ENCODE measurements at places on chromosomes 4 and X.
A peak's percentile ranks its signal among the peaks of the same experiment; 100 is the strongest.

GRCh38 chr4:149248191-149248764 is 567.4 kb downstream of the IQCM start:
- DNase-seq, result no peak

- no peak for DNase-seq
Measured at GRCh38 chr4:13371048-13371447, 113.1 kb downstream of the RAB28 start.

GRCh38 chrX:57366430-57366829 is 79.9 kb downstream of the FAAH2 start:
- DNase-seq, result no peak

GRCh38 chrX:37684973-37685372 is 618 bp upstream of the XK start:
- no peak for DNase-seq

GRCh38 chr4:122836941-122837340 is 10.3 kb downstream of the FGF2 start:
- no peak for DNase-seq

- no peak for DNase-seq
Measured at GRCh38 chrX:52422884-52423283, 54.1 kb downstream of the XAGE2 start.

DNA sequence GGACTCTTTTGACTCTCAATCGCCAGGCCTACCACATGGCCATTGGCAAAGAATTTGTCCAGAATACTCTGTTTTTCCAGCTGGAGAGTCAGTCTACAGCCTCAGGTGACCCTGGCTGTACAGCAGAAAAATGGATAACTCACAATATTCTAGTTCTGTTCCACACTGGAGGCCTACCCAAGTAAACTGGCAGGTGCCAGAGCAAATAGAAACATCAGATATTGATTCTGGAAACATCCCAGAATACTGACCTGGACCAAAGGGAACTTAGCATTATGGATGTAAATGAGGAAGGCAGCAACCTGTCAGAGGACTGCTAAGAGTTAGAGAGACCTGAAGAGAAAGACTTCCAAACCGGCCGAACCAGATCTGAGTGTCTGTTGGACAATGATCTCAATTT is 147.9 kb upstream of the SMAD1 start:
- DNase-seq, result no peak

GRCh38 chr4:103757631-103758030 is 37.8 kb upstream of the TACR3 start:
- no peak for DNase-seq

DNA sequence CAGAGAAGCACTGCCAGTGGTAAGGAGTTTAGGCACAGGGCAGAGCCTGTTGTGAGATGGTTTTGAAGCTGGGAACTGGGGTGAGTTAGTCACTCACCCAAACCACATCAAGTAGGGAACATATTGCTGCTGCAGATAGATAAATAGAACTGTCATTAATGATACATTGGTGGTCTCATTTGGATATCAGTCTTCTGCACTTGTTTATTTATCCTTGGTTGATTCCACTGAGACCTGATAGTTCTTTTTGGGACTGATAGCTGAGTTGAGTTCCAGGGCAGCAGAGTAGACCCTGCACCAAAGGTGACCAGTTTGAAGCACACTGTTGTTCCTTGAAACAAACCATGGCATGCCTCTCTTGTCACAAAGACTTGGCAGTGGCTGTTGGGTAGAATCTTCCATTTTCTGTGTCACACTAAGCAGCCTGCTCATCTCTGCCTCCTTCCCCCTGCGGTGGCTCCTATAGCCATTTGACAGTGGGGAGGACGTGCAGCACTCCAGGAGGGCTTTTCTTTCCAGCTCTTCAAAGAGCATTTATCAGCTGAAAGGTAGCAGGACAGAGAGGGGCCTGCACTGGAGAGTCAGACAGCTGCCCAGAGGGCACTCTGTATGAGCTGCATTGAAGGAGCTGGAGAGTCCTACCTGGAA is 59.7 kb upstream of the TMEM164 start:
- no peak for DNase-seq

DNA sequence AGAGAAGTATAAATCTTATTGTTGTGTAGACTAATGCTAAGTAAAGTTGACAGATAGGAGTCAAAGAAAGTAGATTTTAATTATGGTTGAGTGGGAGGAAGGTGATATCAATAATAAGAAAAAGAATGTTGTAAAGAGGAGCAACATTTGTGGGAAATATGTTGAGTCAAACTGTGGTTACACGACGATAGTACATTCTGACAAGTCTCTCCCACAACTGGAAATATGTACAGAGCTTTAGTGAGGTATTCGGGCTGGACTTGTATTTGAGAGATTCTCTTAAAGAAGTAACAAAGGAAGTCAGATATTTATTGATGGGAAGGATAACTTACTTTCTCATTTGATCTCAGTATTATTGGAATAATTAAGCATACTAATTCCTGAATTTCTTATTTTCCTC is 525.3 kb upstream of the MAGEB2 start:
- no peak for DNase-seq

GRCh38 chr4:113673450-113673849 is 88.1 kb downstream of the CAMK2D start:
- DNase-seq, result peak; percentile 15

DNA sequence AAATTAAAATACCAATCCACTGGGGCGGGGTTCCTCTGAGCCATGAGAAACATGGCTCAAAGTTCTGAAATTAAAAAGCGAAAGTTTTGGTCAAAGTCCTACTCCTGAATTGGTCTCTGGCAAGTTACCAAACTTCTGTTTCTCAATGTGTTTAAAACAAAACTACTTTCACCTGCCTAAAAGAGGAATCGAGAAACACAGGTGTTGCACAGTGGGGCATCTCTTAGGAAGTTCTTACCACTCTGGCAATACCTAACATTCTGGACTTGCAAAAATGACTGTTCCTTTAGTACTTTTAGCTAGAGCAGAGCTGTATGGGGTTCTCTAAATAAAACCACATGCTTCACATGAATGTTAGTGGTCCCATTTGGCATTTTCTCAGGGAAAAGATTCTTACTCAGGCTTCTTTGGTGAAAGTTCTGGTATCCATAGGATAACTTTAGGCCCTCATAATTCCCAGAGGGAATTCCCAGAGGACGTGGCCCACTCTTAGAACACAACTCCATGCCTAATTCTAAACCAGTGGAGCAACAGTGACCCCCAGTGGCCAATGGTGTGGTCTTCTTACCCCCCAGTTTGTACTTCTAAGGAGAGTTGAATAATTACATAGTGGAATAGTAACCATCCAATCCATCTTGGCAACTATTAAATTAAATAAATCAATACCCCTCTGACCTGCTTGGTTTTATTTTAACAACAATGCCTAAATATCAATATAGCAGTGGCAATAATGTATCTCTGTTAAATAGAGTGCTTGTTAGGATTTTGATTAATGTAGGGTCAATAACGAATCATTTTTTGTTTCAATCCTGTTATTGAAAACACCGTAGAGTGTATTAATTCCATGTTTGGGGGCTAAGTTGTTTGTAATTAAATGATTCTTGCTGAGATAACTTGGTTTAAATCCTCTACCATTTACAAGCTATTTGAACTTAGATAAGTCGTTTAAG is 21.9 kb downstream of the BMP3 start:
- peak; percentile 15 for DNase-seq

GRCh38 chr4:165929662-165930061 is 56.6 kb downstream of the TLL1 start:
- DNase-seq, result no peak

- no peak for DNase-seq
Measured at GRCh38 chrX:152937236-152937635, 39.4 kb downstream of the ZNF185 start.
